NCI-H526 (cell line): ENCODE measurements at places on chromosomes 16 and 17.

GRCh38 chr16:68126395-68126794 lies 41.2 kb downstream of the NFATC3 start:
- DNase-seq: no peak

GRCh38 chr16:87420026-87421002 lies 28.2 kb downstream of the MAP1LC3B start:
- DNase-seq: no peak

GRCh38 chr17:41647940-41648410 lies 23.6 kb upstream of the KRT17 start:
- peak; percentile 64 for DNase-seq

DNA sequence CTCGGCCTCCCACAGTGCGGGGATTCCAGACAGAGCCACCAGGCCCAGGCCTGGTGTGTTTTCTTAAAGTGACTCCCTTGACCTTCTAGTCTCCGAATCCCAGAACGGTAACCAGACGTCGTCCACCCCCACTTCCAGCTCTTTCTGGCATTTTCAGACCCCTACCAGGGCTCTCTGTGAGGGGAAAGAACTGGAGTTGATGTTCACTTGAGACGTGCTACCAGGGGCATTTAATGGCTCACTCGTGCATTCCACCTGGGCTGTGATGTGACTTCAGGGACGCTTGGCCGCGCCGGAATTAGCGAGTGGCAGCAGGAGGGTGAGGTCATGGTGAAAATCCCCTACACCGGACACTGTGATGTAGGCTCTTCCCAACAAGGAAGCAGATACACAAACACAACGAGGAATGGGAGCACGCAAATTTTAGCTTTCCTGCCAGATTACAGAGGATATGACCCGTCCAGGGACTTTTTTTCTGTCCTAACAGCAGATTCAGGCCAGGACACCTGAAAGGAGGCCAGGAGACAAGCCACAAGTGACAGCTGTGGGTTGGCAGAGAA lies 1.1 kb upstream of the GNA13 start:
- no peak for DNase-seq

- no peak for DNase-seq
These were observed 18.0 kb upstream of the NAGS start for GRCh38 chr17:43986225-43986981.
